ENCODE measurements at places on chromosomes 12 and 14.

DNA sequence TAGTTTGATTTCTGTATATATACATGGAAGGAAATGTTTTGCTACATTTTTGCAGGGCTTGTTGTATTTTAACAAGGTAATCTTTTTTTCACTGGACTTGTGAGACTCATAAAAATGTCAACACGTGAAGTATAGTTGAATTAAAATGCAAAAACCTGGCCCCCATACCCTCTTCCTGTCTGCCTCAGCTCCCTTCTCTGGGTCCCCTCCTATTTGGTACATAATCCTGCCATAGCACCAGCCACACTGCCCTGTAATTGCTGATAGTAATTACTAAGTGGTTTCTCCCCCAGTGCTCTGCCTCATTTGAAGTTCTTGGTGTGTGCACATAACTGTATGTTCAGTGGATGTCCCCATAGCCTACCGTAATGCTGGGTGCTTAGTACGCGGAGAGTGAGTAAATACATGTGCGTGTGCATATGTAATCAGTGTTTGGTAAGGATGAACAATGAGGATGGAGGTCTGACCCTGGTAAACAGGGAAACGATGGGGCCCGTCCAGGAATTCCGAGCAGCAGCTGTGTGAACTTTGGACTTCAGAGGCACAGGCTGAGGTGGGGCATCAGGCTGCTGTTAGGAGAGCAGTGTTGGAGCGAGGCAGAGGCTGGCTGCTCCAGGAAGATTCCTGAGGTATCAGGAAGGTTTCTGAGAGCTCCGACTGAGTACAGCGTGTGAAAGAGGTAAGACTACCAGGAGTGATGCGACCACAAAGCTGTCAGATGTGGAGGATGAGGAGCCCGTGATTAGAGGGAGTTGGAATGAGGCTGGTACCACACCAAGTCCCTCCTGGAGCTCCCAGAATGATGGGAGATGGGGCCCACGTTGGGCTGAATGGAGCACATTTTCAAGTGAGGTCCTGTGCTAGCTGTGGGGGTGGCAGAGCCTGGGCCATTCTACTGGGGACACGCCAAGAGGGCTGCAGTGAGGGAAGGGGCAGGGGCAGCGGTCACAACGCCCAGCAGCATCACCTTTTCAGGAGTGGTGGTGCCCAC is 106.8 kb downstream of the PELI2 start:
- no peak for DNase-seq

DNA sequence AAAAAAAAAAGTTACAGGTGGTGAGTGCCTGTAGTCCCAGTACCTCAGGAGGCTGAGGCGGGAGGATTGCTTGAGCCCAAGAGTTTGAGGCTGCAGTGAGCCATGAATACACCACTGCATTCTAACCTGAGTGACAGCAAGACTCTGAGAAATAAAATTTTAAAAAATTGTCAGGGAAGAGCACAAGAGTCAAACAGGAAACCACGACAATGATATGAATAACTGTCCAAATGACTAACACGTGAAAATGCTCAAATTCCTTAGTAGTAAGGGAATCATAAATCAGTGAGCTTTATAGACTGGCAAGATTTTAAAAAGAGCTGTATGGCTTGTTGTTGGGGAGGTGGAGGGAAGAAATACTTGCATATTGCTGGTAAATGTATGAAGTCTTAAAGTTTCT is 12.9 kb upstream of the ASPG start:
- no peak for DNase-seq

DNA sequence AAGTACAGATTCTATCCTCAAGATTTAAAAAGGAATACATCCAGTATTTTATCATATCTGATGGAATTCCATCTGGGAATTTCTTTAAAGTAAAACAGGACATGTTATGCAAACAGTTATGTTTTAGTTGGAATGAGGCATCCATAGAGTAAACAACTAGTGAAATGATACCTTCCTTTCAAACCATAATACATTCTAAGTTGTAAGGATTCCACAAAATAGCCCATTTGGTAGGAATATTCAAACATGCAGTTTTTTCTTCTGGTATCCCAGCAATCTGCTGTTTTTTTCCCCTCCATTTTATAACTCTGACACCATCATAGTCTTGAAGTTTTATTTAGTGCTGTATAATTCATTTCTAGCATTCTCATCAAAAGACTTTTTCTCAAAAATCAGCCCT is 149.6 kb downstream of the ADAMTS20 start:
- no peak for DNase-seq

GRCh38 chr14:99552572-99553216 is 51.3 kb downstream of the CCDC85C start:
- no peak for DNase-seq

- DNase-seq = no peak
Measured at GRCh38 chr14:31265701-31266398, 58.3 kb upstream of the HECTD1 start.

- DNase-seq = no peak
Measured at GRCh38 chr12:92218394-92219077, 72.9 kb upstream of the BTG1 start.

- DNase-seq = no peak
Measured at GRCh38 chr14:104346608-104347007, 208.2 kb downstream of the KIF26A start.

DNA sequence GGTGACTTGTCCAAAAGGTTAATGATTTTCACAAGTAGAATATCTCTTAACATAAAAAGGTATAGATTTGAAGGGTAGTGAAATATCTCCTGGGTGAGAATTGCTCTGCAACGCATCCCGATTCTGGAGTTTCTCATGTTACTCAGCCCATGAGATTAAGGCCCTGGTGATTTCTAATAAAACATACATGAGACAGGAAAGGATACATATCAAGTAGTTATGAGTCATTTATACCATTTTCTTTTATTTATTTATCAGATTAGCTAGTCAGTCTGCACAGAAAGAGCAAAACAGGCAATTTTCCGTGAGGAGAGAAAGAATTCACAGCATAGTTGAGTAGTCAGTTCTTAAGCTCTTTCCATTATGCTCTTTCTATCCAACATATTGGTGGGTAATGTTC is 535.6 kb upstream of the ATP2B1 start:
- no peak for DNase-seq

DNA sequence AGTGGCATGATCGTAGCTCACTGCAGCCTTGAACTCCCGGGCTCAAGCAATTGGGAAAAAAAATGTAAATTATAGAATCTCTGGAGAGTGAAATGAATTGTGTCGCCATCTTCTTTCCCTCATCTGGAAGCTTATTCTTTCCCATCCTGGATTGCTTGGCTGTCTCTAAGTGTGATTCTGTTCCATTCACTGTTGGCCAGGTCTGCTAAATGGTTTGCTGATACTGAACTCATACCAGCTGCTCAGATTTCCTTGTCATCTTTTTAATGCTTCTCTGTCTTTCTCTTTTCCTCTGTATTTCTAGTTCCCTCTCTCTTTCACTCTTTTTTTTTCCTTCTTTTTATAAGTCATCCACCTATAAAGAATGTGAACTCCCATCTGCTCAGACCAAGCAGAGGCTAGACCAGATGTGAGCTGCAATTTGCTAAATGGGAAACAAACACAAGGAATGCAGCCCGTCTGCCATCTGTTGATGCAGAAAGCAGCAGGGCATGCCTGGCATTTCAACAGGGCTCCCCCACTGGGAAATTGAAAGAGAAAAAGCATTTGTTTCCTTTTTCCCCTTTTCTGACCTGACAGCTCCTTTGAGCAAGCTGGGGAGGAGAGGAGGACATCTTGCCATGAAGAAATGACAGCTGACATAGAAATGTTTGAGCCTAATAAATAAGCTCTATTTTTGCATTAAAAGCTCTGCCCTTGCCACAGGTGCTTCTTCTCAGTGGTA is 1823.6 kb upstream of the FLRT2 start:
- peak; percentile 3 for DNase-seq

DNA sequence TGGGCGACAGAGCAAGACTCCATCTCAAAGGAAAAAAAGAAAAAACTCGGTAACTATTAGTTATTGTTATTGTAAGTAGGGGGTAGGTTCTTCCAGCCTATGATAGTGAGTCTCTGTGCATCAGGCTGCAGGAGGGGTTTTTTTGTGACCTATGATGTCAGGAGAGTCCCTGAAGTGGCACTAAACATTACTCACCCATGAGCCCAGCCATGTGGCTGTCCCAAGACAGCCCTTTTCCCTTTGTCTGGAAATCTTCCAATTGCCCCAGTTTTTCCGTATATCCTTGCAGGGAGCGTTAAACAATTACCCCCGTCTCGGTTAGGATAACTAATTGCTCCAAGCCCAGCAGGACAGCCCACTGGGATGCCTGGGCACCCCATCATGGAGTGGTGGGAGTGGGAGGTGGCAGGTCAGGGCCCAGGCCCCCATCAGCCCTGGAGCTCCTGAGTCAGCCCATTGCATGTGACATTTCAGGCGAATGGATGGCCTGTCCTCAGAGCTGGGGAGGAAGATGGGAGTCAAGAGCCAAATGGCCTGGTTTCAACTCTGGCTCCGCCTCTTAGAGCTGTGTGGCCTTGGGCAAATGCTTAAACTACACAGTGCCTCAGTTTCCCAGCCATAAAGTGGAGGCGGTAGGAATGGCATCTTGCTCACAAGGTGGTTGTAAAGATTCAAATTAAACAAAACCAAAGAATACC is 16.4 kb downstream of the PHETA1 start:
- no peak for DNase-seq

DNA sequence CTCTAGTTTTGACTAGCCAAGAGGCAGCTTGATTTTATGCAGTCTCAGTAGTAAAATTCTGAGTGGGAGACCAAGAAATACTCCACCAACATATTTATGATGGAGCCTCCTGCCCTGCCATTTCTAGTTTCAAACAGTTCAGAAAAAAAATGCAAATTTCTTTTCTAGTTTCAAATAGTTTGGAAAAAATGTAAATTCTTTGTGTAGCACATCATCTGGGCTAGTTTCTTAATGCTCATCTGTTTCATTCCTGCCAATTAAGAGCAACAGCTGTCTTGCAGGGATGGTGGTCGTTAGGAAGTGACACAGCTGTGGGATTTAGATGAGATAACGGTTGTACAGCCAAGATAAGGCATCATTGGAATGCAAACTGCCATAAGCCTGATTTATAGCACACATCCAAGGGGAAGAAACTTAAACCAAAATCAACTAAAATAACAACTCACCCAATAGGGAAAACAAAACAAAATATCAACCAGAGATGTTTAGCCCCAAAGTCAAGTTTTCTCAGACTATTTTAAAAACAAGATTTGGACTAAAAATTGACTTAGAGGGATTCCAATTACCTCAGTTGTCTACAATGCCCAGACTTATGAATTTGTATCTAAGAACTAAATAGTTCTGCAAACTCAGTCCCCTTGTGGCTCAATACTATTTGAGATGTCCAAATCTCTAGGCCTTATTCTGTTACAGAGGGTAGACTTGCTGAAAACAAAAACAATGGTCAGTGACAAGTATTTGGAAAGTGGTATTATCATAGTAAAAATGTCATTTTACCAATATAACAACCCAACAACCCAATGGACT is 291.3 kb upstream of the ATP2B1 start:
- DNase-seq = no peak

DNA sequence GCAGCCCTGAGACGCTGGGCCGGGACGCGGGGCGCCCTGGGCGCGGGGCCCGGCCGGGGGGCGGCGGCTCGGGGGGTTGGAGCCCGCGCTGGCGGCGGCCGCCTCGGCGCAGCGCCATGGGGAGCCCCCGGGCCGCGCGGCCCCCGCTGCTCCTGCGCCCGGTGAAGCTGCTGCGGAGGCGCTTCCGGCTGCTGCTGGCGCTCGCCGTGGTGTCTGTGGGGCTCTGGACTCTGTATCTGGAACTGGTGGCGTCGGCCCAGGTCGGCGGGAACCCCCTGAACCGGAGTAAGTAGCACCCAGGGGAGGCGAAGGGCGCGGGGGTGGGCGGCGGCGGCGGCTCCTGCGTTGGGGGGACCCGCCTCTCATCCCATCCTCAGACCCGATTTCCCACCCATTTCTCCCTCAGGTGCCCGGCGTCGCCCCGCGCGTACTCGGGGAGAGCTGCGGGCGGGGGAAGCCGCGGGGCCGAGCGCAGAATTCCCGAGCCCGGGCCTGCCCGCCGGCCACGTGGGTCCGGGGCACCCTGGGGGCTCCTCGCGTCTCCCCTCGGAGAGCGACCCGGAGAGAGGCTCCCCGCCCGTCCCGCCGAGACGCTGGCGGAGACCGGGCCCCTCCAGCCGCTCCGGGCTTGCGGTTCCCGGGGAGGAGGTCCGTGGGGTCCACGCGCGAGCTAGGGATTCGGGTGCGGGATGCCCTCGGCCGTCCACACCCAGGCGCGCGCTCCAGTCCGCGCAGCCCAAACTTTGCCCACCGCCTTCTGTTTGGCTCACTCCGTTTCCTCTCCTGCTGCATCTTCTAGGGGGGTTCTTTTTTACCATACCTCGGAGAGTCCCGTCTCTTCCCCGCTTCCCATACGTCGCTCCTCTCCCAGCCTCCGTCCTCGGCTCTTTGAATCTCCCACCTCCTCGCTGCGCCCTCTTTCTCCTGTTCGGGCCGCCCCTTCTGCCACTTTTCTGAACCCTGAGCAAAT is 807 bp downstream of the B4GALNT3 start:
- peak; percentile 56 for DNase-seq

- DNase-seq = no peak
Measured at GRCh38 chr12:116609319-116610114, 50.3 kb downstream of the MAP1LC3B2 start.

DNA sequence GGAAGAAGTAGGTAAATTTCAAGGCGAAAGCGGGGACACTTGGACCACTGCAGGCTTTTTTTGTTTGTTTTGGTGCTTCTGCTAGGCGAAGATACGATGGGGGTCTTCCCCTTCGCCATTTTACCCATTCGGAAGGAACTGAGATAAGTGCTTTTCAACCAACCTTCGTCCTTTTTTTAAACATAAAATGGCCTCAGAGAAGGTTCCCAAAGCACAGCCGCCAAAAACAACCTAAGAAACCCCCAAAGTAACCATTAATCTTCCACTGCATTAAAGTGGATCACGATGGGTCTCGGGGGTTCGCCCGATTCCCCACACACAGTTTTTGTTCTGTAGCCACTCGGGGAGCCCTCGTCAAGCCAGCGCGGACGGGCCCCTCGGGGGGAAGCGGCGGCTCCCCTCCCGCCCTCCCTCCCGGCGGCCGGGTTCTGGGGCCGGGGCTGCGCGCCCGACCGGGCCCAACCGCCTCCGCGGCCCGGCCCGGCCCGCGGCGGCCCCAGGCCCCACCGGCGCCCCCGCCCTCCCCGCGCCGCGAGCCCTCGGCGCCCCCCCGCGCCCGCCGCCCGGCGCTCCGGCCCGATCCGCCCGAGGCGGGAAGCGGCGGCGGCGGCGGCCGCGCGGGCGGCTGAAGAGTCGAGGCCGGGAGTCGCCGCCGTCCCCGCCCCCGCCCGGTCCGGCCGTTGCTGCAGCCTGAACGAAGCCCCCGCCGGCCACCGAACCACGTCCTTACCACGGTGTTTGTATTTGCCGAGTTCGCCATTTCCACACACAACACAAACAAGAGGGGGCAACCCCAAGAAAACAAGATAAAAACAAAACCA is 790 bp downstream of the GTF2A1 start:
- peak; percentile 41 for DNase-seq

- no peak for DNase-seq
Measured at GRCh38 chr12:28814246-28814645, 334.8 kb upstream of the FAR2 start.

DNA sequence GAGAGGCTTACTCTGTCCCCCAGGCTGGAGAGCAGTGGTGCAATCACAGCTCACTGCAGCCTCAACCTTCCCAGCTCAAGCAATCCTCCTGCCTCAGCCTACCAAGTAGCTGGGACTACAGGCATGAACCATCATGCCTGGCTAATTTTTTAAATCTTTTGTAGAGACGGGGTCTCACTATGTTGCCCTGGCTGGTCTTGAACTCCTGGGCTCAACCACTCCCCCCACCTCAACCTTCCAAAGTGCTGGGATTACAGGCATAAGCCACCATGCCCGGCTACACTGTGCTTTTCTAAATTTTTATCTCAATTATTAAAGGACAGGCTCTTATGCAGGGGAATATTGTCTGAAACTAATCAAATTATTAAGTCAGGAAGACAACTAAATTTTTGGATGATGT is 44.6 kb downstream of the EML1 start:
- no peak for DNase-seq

- DNase-seq = peak; percentile 83
Measured at GRCh38 chr12:31518680-31519227, 72.2 kb downstream of the DENND5B start.
